H1 (cell line): ENCODE measurements at places on chromosomes 5 and 9. TPM values are rescaled to one million over a fixed set of nuclear protein-coding genes. Genes with fewer than 3 reads are reported as not detected.

DNA sequence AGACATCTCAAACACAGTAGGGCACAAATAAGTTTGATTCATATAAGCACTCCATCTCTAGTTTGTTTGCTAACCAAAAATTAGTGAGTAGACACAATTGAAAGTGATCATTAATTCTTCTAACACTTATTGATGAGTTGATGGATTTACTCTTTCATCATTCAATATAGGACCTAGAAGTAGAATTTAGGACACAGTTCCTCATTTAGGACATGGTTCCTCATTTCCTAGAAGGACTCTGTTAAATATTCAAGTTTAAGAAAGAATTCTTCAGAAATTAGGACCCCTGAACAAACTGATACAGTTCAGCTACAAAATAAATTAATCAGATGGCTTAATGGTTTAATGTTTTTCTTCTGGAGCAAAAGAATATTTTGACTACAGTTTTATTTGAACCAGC, 143.5 kb upstream of the PRR16 start:
- no peak for DNase-seq

DNA sequence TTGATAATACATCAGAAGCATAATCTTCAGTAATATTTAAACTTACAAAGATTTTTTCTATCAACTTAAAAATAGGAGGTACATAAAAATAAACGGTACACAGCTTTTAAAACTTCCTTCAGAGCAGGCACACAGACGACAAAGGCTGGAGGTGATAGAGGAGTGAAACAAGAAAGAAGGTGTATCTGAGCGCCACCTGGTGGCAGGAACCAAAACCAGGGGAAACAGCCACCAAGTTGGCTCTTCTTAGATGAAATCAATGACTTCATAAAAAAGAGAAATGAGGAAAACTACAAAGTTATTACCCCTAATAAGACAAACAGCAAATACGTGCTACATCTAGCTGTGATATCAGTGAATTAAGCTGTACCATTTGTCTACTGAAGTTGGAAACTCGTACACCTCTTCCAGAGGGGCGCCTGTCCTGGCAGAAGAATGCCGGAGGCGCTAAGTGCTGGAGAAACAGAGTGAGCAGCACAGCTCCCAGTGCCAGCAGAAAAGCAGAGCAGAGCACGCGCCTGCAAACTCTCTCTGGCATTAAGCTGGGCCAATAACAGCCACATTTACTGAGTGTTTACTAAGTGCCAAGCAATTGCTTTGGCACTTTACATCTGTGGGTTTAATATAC, 85.9 kb downstream of the SETX start:
- peak; percentile 50 for DNase-seq

DNA sequence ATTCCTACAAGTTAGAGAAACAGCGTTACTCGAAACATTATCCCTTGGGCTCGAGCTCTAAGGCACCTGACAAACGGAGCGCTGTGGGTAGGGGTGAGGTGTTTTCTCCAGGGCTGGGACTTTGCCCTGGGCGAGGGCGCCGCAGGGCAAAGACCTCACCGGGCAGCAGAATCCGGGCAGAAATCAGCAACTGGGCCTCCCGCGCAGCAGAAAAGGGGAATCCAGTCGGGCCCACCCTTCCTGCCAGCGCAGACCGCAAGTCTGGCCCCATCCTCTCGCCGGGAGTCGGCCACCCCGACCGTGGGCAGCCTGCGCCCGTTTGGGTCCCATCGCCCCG, 430 bp upstream of the MSH3 start:
- DNase-seq = no peak

DNA sequence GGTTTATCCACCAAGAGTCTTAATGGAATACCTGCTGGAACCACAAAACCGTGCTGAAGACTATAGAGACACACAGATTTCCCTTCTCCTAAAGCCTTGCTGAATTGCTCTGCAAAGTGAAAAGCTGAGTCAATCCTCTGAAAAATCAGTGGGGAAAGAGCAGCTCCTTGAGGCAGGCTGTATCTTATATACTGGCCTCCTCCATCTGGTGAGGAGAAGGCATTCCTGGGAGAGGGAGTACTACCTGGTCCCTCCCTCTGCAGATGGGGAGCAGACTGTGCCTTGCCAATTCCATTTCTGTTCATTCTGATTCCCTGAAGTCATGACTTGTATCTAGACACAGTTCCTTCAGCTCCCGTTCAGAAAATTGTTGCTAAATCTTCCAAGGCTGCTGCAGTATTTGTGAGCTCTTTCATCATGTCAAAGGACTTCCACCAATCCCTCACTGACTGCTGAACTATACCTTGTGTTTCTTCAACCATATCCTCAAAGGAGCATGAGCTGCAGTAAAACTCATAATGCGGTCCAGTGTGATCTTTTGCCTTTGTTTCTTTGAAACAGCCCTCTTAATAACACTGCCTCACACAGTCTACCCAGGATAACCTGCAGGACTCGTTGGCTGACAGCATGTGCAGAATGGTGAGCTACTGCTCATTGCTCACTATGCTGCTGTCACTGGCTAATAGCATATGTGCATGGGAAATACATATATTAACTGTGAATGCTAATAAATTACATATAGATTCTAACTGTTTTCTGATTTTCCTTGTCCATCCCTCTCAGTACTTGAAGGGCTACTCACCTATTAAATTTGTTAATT, 84.5 kb downstream of the FOXD1 start:
- no peak for DNase-seq

DNA sequence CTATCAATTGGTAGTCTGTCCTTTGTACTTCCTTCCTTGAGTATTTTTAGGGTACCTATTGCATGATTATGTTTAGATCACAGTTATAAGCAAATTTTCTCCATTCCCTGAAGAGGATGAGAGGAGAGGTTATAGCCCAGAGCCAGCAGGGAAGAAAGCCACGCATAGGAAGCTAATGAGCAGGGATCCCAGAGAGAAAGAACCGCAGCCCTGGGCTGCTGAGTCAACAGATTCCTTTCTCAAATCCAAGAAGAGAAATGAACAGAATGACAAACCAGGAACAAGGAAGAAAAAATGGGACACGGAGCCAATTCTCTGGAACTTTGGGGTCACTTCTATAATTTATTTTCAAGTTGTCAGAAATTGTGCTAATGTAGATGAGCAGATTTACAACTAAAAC, 284.5 kb downstream of the RFX3 start:
- no peak for DNase-seq

- DNase-seq = peak; percentile 39
Measured at GRCh38 chr5:1746371-1747078, 53.1 kb downstream of the MRPL36 start.

GRCh38 chr5:92559331-92559730, 1021.7 kb downstream of the NR2F1-AS1 start:
- no peak for DNase-seq

- no peak for DNase-seq
Measured at GRCh38 chr9:75995066-75995465, 104.6 kb downstream of the PCSK5 start.

- no peak for DNase-seq
Measured at GRCh38 chr9:82130331-82131042, 141.9 kb downstream of the SPATA31D1 start.

GRCh38 chr9:88991066-88992034, at the start of gene S1PR3:
S1PR3 (plus strand) TSS chr9:88991468; CDS start chr9:89001201, 9,733 bp downstream.
- peak; percentile 81 for DNase-seq

GRCh38 chr9:123863164-123863855, 66.6 kb downstream of the DENND1A start:
- no peak for DNase-seq

- no peak for DNase-seq
Measured at GRCh38 chr5:88503406-88503805, 234.8 kb upstream of the TMEM161B start.

GRCh38 chr9:18905028-18905882, 127.8 kb downstream of the SAXO1 start:
- no peak for DNase-seq

- no peak for DNase-seq
Measured at GRCh38 chr5:4980201-4980600, 159.9 kb upstream of the ADAMTS16 start.

DNA sequence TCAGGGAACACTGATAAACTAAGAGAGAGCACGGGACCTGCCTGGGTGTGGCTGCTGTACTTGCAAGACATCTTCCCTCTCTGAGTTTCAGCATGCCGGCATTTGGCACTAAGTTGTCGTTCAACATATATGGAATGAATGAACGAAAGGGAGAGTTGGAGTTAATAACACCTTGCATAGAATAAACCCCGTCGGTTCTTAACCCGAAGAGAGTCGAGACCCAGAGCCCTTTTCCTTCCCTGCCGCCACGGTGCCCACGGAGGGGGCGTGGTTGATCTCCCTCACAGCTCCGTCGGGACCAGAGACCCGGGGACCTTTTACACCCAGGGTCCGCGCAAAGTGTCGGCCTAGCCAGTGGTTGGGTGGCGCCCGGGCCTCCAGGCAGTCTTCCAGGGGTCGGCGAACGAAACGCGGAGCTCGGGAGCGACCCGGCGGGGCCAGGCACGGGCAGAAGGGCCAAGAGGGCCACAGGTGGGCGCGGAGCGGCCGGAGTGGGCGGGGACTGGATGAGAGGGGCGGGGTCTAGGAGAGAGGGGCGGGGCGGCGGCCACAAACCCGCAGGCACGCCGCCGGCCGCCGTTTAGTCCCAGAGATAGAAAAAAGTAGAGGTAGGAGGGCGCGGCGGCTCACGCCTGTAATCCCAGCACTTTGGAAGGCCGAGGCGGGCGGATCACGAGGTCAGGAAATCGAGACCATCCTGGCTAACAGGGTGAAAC, 735 bp upstream of the RPL26L1 start:
- DNase-seq = peak; percentile 33

GRCh38 chr5:131245948-131246347, 17.9 kb upstream of the CDC42SE2 start:
- DNase-seq = no peak

DNA sequence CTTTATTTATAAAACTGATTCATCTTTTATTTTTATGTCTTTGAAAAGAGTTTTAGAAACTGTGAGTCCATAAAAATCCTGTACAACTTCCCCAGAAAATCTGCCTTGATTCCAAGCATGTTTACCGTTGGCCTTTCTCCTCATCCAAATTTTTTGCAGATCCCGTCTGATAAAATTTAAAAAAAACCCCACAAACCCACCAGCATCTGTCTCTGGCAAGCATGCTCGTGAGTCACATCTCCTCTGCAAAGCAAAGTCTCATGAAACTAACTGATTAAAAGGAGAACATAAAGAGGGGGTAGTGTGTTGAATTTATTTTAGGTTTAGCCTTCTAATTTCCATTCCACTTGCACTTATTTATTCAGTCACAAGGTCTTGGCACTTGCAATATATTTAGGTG, 109.4 kb downstream of the MAT2B start:
- no peak for DNase-seq

- DNase-seq = no peak
Measured at GRCh38 chr5:33284681-33285080, 156.1 kb upstream of the TARS1 start.

- DNase-seq = no peak
Measured at GRCh38 chr9:115978659-115979096, 174.9 kb upstream of the PAPPA start.

- no peak for DNase-seq
Measured at GRCh38 chr5:173675287-173675996, 59.0 kb upstream of the BOD1 start.

DNA sequence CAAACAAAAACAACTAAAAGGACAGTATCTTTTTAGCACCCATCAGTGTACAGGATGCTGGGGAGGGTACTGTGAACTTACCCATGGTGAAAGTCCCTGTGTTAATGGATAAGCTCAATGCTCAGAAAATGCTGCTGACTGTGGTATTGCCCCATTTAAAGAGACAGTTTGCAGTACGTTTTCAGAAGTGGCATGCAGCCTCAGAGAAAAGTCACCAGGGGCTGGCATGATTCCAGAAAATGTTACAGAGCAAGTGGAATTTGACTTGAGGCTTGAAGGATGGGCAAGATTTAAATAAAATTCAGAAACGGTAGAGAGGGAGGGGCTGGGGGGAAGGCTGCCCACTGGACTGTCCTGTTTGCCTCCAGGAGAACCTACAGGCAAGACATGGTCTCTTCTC, 7.2 kb downstream of the S1PR3 start:
- DNase-seq = no peak

- no peak for DNase-seq
Measured at GRCh38 chr9:128723352-128723865, 518 bp downstream of the ZDHHC12 start.

- no peak for DNase-seq
Measured at GRCh38 chr5:39428640-39429039, 3.9 kb upstream of the DAB2 start.

DNA sequence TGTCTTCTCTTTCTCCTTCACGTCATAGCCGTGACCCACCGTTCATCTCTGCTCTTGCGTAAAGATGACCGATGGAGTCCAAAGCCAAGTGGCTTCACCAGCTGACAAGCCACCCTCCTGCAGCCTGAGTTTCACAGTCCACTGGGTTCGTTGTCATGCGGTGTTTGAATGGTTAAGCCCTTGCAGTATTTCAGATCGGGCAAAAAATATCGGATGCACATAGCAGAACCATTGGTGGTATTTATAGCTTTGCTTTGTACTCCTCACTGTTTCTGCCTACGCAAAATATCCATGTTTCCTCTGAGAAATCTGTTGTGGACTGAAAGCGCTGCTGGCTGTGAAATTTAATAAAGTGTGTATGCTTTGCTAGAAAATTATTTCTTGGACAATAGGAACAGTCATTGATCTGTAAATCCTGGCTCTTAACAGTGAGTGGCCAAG, 34.5 kb upstream of the NCS1 start:
- no peak for DNase-seq

SAP30L gene
- total RNA-seq = 26.3 and 31.5 TPM in 2 replicates

GLRX gene
- total RNA-seq = 21.6 and 22.9 TPM in 2 replicates

RORB gene
- total RNA-seq = 6.5 and 7.1 TPM in 2 replicates

ZNF454 gene
- 0.88 and 1.2 TPM in 2 replicates for total RNA-seq

TMC1 gene
- total RNA-seq = 0.82 and 0.95 TPM in 2 replicates

TLX3 gene
- not detected in 2 replicates for total RNA-seq

FAM81B gene
- total RNA-seq = not detected in 2 replicates

SPATA6L gene
- 0.55 and 1.1 TPM in 2 replicates for total RNA-seq

YTHDC2 gene
- 19.2 and 20.1 TPM in 2 replicates for total RNA-seq

SOX30 gene
- total RNA-seq = not detected in 2 replicates

PTPN3 gene
- 3.7 TPM in 2 replicates for total RNA-seq

CDH6 gene
- 1.4 and 1.9 TPM in 2 replicates for total RNA-seq

ACSL6 gene
- total RNA-seq = 2.4 and 3.8 TPM in 2 replicates

INSL6 gene
- not detected in 2 replicates for total RNA-seq

NDUFB6 gene
- total RNA-seq = 61.4 and 62.5 TPM in 2 replicates

CCDC183 gene
- total RNA-seq = 0.78 and 1.6 TPM in 2 replicates
